Bronchial epithelial cell (primary cell): ENCODE measurements at places on chromosomes 6 and 20.

GRCh38 chr20:44858606-44859360 is 26.7 kb upstream of the YWHAB start:
- no peak for DNase-seq

- no peak for DNase-seq
These were observed 238.1 kb upstream of the MARCKS start for GRCh38 chr6:113619077-113619476.

DNA sequence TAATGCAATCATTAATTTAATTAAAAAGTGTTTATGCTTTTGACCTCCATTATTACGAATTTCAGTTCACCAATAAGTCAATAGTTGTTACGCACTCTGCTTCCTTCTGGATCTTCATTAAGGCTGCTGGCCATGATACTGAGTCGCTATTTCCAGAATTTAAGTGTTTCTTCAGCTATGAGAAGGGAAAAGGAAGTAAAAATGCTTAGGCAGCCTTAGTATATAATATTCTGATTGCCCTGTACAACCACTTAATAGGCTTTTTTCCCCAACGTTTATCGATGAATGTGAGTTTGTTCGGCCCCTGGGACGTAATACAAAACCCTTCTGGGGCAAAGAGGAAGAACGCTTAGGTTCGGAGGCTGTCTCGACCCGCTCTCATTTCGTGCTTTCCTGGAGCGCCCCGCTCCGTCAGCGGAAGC is 644 bp downstream of the OARD1 start:
- DNase-seq, result peak; percentile 76

DNA sequence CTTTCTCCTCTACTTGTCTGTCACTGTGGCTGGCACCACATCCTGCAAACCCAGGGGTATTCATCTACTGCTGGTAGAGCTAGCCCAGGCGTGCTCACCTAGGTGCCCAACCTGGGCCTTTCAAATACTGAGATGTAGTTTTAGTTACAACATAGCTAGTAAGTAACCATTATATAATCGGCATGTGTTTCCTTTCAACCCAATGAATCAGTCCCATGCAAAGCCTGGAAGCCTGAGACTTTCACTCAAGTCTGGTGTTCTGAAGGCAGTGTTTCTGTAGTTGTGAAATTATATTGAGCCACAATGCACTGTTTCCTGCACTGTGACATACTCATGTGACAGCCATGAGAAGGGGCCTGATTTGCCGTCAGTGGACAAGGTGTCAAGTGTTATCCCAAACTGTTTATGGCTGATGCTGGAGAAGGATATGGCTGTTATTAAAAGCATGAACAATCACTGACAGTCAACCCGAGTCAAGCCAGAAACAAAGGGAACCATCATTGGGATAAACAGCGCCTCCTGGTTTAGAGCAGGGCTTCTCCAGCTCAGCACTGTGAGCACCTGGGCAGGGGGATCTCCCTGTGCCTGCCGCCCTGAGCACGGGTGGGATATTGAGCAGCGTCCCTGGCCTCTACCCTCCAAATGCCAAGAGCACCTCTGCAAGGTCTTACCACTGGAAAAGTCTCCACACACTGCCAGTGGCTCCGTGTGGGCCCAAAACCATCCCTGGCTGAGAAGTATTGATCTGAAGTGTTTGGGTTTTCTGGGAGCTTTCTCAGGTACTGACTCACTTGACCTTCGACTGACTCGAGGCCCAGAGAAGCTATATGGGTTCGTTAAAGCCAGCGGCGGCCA is 1.6 kb downstream of the PSMA7 start:
- DNase-seq, result peak; percentile 50

- DNase-seq, result no peak
These were observed 66.6 kb downstream of the CLVS2 start for GRCh38 chr6:123062670-123063069.

- DNase-seq, result no peak
These were observed 25.4 kb downstream of the NDRG3 start for GRCh38 chr20:36720510-36720909.

DNA sequence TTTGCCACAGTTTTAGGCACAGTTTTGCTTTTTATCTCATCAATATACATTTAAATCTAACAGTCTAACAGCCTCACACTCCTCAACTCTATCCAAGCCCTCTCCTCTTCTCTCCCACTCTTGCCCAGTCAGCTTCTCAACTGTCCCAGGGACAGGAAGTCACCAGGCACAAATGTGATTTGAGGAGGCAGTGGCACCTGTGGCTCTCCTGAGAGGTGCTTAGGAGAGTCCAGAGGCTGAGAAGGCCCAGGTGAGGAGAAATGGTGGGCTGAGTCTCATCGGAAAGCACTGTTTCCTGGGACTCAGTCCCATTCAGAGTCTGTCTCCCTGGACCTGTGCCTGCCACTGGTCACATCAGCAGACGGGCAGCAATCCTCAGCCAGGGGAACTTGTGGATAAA is 4.7 kb downstream of the GDF5 start:
- no peak for DNase-seq

- DNase-seq, result no peak
These were observed at the start of gene SEL1L2 for GRCh38 chr20:13990465-13990864. Gene SEL1L2 (minus strand): TSS chr20:13990614. CDS start chr20:13990534, 80 bp downstream.

DNA sequence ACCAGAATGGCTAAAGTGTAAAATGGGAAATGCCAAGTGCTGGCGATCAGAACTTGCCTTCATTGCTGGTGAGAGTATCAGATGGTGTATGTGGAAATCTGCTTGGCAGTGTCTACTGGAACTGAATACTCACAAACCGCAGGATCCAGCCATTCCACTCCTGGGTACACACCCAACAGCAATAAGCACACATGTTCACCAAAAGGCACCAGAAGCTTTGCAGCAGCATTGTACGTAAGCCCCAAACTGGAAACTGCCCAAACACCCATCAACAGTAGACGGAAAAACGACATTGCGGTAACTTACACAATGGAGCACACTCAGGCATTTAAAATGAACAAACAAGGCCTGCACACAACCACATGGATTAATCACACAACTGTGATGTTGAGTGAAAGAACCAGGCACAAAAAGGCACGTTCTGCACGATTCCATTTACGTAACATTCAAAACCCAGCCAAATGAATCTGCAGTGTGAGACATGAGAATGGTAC is 37.3 kb upstream of the BPIFA2 start:
- DNase-seq, result peak; percentile 97

GRCh38 chr20:24753130-24753529 is 195.9 kb upstream of the CST7 start:
- DNase-seq, result no peak

- DNase-seq, result no peak
These were observed 98.1 kb upstream of the PTPN1 start for GRCh38 chr20:50412069-50412468.

DNA sequence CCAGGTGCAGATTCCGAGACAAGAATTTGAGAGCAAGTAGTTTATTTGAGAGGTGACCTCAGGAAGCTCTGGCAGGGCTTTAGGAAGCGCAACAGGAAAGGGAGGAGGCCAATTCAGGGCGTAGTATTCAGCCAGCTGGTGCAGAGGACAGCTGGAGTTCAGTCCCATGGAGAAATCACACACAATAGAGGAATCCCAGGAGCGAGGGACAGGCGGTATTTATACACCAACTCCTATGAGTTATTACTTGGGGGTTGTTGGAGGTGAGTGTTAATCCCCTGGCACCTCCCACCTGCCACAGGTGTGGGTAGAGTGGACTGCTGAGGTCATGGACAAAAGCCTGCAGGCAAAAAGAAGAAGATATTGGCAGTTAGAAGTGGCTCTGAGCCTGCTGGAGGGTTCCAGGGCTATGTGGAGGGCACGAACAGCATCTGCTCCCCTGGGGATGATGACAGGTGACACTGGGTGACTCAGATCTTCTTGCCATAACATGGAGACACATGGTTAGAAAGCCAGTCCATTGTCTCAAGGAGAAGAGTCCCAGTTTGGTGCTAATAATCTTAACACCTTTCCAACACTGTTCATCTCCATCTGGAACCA is 13.9 kb upstream of the SULF2 start:
- DNase-seq, result no peak

DNA sequence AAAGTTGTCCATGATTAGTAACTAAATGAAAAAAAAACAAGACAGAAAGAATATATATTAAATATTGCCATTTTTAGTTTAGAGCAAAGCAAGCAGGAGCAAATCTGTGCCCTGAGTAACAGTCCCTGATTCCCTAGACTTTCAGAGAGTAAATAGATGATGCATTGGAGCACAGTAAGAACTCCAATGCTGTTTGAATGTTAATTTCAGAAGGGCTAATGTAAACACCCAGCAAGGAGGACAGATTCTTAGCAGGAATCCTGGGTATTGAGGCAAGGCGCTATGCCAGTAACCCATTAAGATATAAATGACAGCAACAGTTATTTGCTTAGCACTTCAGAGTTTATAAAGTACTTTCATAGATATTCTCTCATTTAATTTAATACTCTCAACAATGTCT is 15.6 kb upstream of the NRSN1 start:
- no peak for DNase-seq

- peak; percentile 65 for DNase-seq
These were observed 312.3 kb downstream of the TAF4 start for GRCh38 chr20:61753316-61753942.
